8988T (cell line): ENCODE measurements at places on chromosomes 12 and 14.

DNA sequence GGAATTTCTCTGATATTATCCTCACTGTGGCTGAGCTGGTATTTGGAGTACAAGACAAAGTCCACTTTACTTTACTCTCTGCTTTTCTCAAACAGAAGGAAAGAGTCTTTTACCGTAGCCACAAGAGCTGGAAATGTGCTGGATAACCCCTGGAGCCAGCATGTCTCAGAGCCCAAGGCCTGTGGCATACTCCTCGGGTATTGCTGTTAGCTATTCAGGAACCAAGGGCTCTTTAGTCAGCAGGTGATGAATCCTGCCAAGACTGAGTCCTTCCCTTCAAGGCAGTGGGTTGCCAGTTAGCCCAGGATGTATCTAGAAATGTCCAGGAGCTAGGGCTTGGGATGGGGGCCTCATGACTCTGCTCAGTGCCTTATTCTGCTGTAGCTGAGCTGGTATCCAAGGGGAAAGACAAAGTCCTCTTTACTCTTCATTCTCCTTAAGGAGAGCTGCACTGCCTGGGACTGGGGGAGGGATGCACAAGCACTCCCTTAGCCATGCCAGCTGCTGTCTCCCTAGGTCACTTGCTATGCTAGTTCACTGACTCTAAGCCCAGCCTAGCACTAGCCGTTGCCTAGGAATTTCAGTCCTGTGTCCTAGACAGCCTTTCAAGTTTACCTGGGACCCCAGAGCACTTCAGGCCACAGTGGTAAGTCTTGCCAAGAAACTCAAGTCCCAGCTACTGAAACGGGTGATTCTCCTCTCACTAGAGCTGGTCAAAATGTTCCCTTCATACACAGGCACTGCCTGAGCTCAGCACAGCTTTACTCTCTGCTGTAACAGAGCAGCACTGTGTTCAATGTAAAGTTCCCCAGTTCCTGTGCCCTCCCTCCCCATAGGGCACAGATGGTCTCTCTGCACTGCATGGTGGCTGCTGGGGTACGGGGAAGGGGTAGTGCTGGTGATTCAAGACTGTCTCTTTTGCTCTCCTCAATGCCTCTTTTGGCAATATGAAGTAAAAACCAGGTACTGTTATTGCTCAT, 136.4 kb downstream of the SLC35F4 start:
- DNase-seq = no peak

GRCh38 chr12:118541934-118542333, 165.6 kb downstream of the SUDS3 start:
- DNase-seq = no peak

GRCh38 chr12:71691504-71692129, 5.7 kb downstream of the TMEM19 start:
- no peak for DNase-seq

DNA sequence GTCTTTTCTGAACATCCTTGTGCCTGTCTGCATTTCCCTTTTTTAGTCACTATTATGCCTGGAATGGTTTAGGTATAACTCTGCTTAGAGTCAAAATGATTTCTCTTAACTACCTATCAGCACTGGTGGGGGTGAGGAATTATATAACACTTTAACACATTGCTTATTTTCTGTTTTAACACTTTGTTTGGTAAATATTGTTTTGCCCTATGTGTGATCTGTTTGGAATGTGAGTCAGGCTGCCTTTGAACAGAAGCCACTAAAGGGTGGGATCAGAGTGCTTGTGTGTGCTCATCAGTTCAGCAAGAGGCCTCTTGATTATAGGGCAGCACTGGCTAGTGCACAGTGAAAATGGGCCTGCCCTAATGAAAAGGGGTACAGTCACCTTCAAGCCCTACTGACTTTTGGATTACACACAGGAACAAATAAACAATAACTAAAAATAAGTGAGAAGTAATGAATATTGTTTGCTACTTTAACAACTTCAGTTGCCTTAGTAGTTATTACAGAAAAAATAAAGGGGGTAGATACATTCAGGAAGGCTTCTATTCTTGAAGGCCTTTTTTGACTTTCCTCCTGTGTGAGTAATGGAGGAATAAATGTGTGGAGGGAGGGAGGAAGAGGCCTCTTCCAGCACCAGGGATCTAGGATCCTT, 23.2 kb downstream of the NGDN start:
- no peak for DNase-seq

DNA sequence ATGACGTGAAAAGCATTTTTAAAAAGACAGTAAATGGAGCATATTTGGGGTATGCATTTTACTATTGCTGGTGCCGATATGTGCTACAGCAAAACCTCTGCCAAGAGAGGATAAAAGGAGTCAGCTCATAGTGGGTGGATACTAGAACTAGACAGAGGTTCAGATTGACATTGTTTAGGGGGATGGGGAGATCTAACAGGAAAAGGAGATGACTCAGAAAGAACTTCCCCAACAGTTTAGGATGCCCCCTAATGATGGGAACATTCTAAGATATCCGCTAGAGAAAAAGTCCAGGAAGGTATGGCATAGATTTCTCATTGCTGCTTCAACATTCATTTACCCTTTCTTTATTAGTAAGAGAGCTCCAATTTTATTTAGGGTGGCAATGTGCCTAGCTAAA, 110.5 kb upstream of the CLEC14A start:
- DNase-seq = no peak

GRCh38 chr14:89724628-89724960, 229.9 kb downstream of the EFCAB11 start:
- DNase-seq = no peak

GRCh38 chr12:97216848-97217247, 245.8 kb upstream of the RMST start:
- no peak for DNase-seq

- no peak for DNase-seq
Observed at GRCh38 chr12:44307506-44308168, 471.8 kb downstream of the TMEM117 start.

- peak; percentile 29 for DNase-seq
Observed at GRCh38 chr14:20609215-20610001, 18.2 kb upstream of the RNASE12 start.

GRCh38 chr14:77356899-77357298, 20.0 kb downstream of the TMED8 start:
- DNase-seq = no peak

DNA sequence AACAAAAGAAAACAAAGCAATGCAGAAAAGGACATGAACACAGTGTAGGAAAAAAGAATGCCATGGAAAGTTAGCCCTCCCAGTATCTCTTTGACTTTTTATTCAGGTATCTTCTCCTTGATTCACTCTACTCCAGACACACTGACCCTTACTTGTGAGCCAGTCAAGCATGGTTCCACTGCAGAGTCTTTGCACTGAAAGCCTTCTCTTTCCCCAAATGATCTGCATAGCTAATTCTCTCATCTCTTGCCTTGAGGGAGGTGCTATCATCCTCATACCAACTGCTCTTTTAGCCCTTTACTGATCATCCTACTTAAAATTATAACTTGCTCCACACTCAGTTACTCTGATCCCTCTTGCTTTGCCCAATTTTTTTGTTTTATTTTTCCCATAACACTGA, 101.2 kb upstream of the SLC16A7 start:
- DNase-seq = no peak

GRCh38 chr14:70845601-70846000, 36.3 kb upstream of the MAP3K9 start:
- no peak for DNase-seq

DNA sequence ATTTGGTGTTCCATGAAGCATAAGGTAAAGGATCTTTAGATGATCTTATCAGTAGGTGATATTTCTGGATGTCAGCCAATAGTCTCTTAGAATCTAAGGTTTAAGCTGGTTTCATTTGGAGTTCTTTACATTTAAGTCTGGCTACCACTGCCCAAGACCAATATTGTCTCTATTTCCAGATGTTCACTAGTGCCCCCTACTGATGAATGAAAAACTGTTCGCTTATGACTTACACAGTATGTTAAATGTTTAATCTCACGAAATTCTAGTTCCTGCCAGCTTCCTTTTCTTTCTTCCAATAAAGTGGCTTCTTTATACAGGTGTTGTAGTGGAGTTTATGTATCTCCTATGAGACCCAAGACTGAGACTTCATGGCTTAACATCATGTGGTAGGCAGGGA, 31.8 kb upstream of the MIS18BP1 start:
- DNase-seq = no peak

DNA sequence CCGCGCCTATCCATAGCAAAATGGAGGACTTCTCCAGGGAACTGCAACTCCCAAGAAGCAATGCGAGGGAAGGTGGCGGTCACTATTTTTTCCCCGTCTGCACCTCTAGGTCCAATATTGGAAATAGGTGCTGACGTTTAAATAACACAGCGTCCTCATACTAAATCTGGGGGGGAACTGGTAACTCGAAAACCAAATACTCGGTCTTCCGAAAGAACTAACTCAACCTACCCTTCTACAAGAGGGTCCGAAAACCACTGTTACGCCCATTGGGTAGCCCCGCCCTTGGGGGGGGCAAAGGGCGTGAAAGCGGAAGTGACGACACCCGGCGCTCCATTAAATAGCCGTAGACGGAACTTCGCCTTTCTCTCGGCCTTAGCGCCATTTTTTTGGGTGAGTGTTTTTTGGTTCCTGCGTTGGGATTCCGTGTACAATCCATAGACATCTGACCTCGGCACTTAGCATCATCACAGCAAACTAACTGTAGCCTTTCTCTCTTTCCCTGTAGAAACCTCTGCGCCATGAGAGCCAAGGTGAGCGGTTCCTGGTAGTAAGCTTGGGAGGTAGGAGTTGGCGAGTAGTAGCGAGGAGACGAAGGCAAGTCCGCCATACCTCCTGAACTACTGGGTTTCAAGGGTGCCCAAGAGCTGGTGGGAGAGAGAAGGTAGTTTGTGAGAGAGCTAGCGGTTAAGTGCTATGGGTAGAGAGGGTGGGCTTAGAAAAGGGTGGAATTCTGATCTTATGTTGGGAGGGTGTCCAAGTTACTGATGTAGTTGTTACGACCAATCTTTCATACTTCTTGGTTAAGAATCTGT, at the start of gene RPL41:
Gene RPL41, plus strand, starts transcription at position 367 of the 815 bp plus-strand sequence.
- DNase-seq = no peak

DNA sequence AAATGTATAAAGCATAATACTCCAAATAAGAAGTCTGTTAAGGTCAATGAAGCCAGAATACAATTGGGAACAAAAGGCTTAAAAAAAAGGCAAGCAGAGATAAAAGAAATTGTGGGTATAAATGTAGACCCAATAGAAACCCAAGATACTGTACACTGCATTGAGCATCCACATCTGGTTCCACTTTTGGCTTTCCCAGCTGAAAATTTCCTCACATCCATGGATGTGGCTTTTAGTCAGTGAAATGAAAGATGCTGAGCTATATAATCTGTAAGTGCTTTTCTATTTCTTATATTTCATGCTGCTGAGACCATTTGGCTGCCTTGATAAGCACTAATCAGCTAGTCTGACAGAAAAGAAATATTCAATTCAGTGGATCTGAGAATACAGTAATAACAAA, 83.5 kb downstream of the PTPRR start:
- DNase-seq = no peak

GRCh38 chr14:64812412-64812811, 67.3 kb downstream of the SPTB start:
- no peak for DNase-seq

DNA sequence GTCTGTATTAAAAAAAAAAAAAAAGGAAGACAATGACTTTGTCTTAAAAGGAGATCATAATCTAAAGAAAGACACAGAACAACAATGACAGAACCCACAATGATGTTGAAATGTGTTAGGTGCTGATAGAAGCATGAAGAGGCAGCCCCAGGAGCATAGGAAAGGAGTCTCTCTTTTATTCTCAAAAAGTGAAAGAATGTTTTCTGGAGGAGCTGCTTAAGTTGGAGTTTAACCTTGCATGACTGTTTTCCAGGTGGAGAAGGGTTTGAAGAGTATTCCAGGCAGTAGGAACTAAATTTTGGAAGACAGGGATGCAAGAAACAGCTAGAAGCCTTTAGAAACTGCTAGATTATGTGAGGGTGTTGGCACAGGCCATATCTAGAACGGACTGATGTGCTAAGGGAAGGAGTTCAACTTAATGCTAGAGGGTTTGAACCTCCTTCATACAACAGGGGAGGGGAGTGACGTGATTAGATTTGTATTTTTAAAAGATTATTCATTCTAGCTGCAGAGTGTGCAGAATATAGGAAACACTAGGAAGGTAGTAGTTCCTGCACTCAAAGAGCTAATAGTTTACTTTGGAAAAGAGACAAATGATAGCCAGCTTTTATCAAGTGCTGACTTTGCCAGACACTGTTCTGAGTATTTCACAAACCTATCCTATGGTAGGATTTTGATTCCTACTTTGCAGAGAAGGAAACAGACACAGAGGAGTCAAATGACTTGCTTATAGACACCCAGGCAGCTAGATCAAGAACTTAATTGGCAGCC, 4.6 kb upstream of the RPL6 start:
- no peak for DNase-seq

DNA sequence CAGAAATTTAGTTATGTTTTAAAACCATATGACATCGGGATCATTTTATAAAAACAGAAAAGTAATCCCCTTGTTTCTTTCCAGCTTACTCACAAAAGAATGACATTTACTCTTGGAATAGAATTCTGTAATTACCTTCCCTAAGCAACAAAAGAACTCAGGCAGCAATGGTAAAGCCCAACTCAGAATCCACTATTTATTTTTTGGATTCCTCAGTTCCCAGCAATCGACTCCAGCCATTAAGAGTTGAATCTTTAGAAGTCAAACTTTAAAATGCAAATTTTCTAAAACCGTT, 65.9 kb downstream of the FOXN3 start:
- DNase-seq = no peak

DNA sequence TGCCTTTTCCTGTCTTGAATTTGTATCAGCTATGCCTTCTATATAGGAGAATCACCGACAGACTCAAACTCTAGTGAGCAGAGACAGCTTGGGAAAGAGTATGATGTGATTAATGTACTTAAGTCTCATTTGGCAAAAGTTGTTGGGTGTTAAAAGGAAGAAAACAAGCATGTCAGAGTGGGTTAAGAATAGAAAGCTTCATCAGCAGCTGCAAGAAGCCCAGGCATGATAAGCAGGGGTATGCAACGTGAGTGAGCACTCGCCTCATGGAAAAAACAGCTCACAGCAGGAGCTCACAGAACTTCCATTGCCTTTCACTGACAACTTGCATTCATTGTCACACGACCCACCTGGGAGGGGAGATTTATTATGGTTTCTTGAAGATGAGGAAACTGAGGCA, 35.9 kb upstream of the WNK1 start:
- no peak for DNase-seq

DNA sequence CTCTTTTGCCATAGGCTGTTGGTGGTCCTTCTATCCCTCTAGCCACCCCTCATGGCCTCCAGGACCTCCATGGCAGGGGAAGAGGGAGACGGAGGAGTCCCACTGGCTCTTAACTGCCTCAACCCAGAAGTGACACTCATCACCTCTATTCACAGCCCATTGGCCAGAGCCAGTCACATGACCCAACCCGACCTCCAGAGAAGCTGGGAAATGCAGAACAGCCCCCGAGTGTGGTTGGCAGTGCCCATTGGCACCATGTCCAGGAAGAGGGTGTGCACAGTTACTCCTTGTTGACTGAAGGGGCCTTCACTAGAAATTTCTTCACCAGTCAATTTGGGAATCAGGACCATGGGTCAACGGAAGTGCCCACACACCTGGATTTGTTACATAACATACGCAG, 17.0 kb upstream of the BCL11B start:
- DNase-seq = no peak
